ENCODE measurements at places on chromosomes 2 and 18.

DNA sequence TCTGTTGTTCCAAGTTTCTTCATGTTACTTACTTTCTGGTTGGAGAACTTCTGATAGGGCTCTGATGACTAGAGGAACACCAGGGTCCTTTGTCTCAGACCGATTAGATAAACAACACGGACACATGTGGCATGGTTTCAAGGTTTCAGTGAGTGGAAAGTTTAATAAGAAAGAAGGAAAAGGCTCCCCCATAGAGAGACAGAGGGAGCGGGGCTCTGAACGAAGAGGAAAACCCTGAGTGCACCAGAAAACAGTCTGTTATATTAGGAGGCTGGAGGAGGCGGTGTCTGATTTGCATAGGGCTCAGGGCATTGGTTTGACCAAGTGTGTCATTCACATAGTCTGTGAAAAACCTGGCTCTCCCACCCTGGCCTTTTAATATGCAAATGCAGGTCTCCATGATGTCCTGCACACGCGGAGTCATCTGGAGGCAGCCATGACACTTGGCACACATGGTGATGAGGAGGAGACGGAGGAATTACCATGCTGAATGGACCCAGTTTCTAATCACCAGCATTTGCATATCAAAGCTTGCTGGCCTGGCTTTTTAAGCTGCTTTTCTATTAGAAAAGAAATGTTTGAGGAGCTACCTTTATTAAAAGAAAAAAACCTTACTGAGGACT, 94.2 kb downstream of the PTPN4 start:
- peak; percentile 88 for DNase-seq

GRCh38 chr2:20422402-20423271, 24.2 kb upstream of the RHOB start:
- peak; percentile 63 for DNase-seq

GRCh38 chr2:201148434-201148990, 32.5 kb downstream of the CFLAR start:
- DNase-seq: peak; percentile 28

GRCh38 chr2:216754336-216754735, 59.0 kb upstream of the IGFBP5 start:
- DNase-seq: no peak

GRCh38 chr2:36701391-36701795, 4.9 kb downstream of the VIT start:
- no peak for DNase-seq

GRCh38 chr18:33670029-33670428, 92.0 kb downstream of the ASXL3 start:
- DNase-seq: no peak

DNA sequence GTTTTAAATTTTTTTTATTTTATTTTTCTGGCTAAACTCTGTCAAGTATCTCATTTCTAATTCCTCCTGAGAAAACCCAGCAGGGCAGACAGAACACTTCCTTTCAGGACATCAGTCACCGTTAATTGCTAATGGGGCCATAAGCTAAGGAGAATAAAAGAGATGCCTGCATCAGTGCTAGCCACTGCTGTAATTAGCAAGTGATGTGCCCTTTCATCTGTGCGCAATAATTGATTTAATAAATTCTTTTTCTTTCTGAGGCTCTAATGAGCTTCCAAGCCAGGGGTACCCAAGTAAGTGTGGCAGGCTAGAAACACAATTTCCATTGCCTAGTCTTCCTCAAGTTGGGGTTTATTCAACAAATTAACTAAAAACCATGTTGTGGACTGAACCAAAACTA, 65.5 kb downstream of the SLC9A4 start:
- DNase-seq: no peak

DNA sequence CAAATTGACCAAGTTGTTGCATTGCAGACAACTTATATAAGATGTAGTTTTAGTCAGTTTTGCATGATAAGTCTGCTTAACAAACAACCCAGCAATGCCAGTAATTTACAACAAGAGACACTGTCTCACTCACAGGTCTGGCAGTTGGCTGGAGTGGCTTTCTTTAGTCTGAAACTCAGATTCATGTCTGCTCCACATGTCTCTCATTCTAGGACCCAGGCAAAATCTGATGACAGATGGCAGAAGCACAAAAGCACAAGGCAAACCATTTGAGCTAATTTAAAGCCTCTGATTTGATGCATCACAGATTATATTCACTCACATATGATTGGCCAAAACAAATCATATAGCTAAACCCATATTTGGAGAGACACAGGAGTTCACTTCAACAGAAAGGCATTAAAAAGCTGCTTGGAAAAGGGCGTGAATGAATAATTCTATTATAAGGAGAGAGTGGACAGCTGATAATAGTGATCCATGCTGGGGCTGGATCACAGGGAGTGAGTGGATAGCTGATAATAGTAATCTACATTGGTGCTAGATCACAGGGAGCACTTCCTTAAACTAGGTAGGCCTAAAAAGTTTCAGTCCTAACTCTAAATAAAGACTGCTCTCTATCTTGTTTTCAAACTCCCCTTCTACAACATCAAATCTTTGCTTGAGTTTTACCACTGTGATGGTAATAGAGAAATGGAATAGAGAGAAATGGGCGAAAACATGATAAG, 593.2 kb upstream of the ZNF804A start:
- no peak for DNase-seq

DNA sequence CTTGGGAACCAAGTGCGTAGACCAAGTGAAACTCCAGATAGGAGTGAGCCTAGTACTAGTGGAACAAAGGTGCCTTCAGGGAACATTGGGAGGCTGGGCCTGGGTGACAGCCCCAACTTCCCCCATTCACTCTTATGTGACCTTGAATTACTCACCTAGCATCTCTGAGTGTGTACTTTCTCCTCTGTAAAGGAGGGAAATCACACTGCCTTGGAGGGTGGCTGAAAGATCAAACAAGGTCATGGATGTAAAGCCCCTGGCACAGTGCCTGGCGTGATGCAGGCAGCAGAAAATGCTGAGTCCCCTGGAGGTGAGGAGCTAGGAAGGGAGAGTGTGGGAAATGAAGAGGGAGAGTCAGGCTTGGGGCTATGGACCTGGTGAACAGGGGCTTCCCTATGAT, 45.9 kb downstream of the MARCO start:
- DNase-seq: no peak

GRCh38 chr18:46429649-46430224, 227.3 kb downstream of the LOXHD1 start:
- DNase-seq: no peak

DNA sequence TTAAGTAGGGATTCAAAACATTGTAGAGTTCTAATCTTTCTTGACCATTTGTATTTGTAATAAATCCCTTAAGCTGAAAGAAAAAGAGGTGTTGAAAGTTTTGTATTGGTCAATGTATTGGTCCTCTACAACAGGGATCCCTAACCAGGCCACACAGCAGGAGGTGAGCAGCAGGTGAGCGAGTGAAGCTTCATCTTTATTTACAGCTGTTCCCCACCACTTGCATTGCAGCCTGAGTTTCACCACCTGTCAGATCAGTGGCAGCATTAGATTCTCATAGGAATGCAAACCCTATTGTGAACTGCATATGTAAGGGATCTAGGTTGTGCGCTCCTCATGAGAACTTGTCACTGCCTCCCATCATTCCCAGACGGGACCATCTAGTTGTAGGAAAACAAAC, 715.7 kb upstream of the NXPH2 start:
- no peak for DNase-seq

Data from spinal cord (tissue), 10 donors.